PC-9 (cell line): ENCODE measurements at places on chromosomes 6 and 20.

DNA sequence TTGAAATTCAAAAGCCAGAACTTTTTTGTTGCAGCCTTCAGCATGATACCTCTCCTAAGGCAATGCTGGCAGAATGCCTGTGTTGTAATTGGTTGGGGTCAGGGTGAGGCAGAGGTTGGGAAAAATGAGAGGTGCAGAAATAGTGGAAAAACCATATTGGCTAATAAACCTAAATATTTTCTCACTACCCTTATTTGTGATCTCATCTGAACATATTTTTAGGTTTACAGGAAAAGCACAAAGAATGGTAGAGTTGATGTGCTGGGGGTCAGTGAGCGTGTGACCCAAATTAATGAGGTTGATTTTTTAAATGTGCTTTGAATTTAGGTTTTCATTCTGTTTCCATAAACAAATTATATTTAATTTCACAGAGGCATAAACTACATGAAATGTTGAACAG, 437.3 kb downstream of the HDGFL1 start:
- H3K27ac ChIP-seq: no peak overlapping the region
- H3K4me1 ChIP-seq: no peaks in the 10 kb centered on the region
- H3K27me3 ChIP-seq: no peaks in the 10 kb centered on the region
- H3K36me3 ChIP-seq: no peaks in the 10 kb centered on the region

GRCh38 chr6:129211626-129212025, 328.7 kb downstream of the LAMA2 start:
- H3K36me3 ChIP-seq: no peaks in the 10 kb centered on the region
- H3K4me3 ChIP-seq: no peak overlapping the region
- H3K27ac ChIP-seq: no peak overlapping the region
- H3K4me1 ChIP-seq: peaks cover 9% of the 10 kb centered on the region
- H3K27me3 ChIP-seq: no peaks in the 10 kb centered on the region
- DNase-seq: no peak

- H3K27me3 ChIP-seq: no peaks in the 10 kb centered on the region
- no peak overlapping the region for H3K27ac ChIP-seq
- no peak for DNase-seq
Observed at GRCh38 chr6:11103065-11103464, 8.5 kb downstream of the ERVFRD-1 start.

DNA sequence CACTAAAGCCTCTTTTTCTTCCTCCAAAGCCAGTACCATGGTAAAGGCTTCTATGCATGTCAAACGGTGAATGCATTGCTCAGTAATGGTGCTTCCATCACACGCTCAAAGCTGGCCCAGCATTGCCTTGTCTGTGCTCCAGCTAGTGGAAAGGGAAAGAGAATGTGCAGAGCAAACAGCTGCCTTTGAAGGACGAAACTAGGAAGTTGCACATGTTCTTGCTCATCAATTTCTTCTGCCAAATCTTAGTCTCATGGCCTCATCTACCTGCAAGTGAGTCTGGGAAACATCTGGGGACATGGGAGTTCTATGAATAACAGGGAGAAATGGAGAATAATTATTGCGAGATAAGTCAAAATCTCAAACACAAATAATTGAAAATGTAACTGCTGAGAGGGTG, 216.5 kb upstream of the SSTR4 start:
- no peak overlapping the region for H3K4me3 ChIP-seq
- no peak for DNase-seq
- H3K4me1 ChIP-seq: no peaks in the 10 kb centered on the region
- H3K36me3 ChIP-seq: no peaks in the 10 kb centered on the region
- no peaks in the 10 kb centered on the region; the same call in 1 of the 2 replicates for H3K27me3 ChIP-seq
- H3K27ac ChIP-seq: no peak overlapping the region

DNA sequence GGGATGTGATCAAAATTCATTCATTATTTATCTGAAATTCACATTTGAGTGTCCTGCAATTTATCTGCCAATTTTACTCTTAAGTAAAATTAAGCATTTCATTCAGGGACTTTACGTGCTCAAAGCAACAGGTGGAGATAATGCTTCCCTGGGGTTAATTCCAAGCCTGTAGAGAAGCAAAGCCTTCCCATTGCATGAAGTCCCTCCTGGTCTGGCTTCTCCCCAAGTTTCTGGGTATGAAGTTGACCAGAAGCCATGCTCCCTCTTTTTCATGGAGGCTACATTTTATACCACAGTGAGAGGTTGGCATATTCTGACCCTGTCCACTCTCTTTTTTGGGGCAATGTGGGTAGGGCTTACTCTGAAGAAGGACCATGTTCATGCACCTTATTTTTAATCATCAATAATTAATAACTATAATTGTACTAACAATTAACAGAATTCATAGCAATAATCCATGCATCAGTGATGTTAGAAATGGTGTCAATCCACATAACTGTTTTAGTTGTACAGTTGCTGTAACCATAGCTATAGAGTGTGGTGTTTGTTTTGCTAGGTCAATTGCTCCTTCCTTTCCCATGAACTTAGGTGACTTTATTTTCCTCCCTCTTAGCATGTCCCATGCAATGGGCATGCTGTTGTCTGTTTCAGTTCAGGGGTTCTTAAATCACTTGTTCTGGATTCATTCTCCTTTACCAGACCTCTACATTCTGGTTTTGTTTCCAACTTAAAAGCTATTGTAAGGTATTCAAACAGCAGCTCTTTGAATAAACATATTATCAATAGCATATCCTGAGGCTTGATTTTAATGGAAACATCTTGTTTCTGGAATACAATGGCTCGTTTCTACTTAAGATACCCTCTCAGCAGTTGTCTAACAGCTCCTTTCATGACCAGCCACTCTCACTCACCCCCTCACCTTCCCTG, 1.5 kb downstream of the LAMA4 start:
- H3K4me1 ChIP-seq: peaks cover 47% of the 10 kb centered on the region
- H3K4me3 ChIP-seq: peak overlapping the region; percentile 70
- peak overlapping the region; percentile 93 for H3K27ac ChIP-seq
- DNase-seq: peak; percentile 65

DNA sequence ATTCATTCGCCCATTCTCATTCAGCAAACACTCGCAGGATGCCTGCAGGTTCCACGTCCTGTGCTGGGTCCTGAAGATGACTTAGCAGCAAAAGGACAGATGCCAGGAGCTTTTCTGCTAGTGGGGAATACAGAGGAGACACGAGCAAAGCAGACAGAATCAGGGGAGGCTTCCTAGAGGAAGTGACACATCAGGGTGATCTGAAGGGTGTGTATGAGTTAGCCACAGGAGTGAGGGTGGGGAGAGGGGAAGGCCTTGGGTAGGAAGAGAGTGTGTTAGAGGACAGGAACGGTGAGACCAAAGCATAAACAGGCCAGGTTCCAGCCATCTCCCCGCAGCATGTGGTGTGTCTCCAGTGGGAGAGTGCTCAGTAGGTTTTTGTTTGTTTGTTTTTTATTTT, 73.4 kb upstream of the GTSF1L start:
- H3K4me3 ChIP-seq: no peak overlapping the region
- H3K36me3 ChIP-seq: no peaks in the 10 kb centered on the region
- no peaks in the 10 kb centered on the region for H3K27me3 ChIP-seq
- no peak overlapping the region for H3K27ac ChIP-seq
- peaks cover 8% of the 10 kb centered on the region; the same call in 1 of the 2 replicates for H3K4me1 ChIP-seq

GRCh38 chr6:4942673-4943009, 61.2 kb downstream of the RPP40 start:
- peaks cover 32% of the 10 kb centered on the region for H3K4me1 ChIP-seq
- no peak for DNase-seq
- no peak overlapping the region for H3K4me3 ChIP-seq
- H3K36me3 ChIP-seq: no peaks in the 10 kb centered on the region
- peak overlapping the region; percentile 66 for H3K27ac ChIP-seq

DNA sequence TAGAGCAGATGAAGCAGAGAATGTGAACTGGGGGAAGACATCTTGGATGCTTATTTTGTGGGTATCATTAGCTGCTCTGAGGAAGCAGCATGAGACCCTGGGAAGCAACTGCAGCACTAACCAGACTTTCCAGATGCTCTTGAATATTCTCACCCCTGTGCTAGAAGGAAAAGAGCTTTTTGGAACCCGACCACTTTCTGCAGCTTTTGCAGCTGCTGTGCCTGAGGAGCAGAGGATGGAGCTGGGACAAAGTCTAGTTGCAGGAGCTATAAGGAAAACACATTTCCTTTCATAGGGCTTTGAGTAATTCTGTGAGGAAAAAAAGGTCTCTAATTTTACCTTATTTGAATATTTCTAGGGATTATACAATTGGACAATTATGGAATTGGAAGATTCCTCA, 369.7 kb downstream of the CD109 start:
- no peak for DNase-seq
- no peaks in the 10 kb centered on the region for H3K4me1 ChIP-seq
- H3K4me3 ChIP-seq: no peak overlapping the region
- no peak overlapping the region for H3K27ac ChIP-seq

DNA sequence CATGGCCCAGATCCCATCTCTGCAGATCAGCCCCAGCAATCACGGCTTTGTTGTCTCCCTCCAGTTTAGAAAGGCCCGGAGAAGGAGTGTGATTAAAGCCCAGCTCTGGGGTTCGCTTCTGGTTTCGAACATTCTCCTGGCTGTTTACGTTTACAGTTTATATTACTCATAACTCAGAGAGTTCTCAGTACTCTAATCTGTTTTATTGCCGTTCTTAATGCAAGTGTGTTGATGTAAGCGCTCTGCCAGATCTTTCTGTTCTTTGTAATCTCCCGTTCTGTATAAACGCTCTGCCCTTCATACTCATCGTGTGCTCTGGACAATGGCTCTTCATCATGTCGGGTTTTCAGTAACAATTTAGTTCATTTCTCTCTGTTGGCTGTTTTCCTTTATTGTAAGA, 118.0 kb upstream of the PRND start:
- peaks cover 31% of the 10 kb centered on the region for H3K4me1 ChIP-seq
- no peaks in the 10 kb centered on the region for H3K27me3 ChIP-seq
- DNase-seq: no peak
- H3K4me3 ChIP-seq: no peak overlapping the region
- H3K27ac ChIP-seq: no peak overlapping the region
- no peaks in the 10 kb centered on the region for H3K36me3 ChIP-seq

DNA sequence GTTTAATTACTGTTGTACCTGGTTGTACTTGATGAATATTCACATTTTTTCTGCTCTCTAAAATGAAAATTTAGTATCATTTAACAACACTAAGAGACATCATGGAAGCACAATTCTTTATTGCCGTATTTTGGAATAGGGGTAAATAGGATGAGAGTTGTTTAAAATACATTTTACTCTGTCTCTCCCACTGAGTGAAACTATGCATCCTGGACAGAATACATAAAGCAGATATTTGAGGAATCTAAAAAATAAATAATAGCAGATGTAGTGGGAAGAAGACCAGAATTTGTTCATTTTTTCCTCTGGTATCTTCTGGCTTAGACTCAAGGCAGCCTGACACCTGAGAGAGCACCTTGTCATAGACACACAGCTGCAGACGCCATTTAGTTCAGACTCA, 119.1 kb upstream of the AHI1 start:
- peak; percentile 12 for DNase-seq
- no peaks in the 10 kb centered on the region for H3K27me3 ChIP-seq
- H3K27ac ChIP-seq: no peak overlapping the region
- no peaks in the 10 kb centered on the region for H3K36me3 ChIP-seq

GRCh38 chr20:59018817-59019216, 412 bp upstream of the TUBB1 start:
- H3K27me3 ChIP-seq: no peaks in the 10 kb centered on the region
- H3K27ac ChIP-seq: no peak overlapping the region
- H3K4me1 ChIP-seq: peaks cover 36% of the 10 kb centered on the region
- DNase-seq: no peak

DNA sequence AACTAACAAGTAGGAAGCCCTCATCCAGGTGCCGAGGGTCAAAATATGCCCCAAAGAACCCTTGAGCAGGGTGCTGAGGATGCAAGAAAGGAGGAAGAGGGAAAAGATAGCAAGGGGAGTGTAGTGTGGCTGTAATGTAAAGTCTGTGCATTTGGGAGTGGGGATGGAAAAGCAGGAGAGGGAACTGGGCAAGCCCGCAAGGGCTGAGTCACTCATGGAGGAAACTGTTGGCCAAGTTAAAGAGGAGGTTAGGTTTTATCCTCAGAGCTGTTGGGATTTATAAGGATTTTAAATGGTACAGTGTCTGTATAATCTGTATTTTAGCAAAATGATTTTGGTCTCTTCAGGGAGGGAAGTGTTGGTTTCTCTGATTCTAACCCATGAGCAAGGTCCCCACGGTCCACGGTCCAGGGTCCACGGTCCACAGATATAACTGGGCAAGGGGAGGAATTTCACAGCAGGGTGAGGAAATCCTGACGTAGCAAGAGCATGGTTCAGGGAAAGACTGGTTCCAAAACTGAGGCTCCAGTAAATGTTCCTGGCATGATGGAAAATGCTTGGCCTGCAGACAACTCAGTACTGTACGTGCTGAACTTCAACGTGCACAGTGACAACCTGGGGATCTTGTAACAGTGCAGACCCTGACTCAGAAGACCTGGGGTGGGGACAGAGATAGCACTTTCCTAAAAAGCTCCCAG, 759.8 kb downstream of the PTPRT start:
- no peak for DNase-seq
- H3K27ac ChIP-seq: no peak overlapping the region
- H3K27me3 ChIP-seq: 0 out of 2 replicates have a peak, but pooled peaks cover 5% of the 10 kb centered on the region
- H3K36me3 ChIP-seq: no peaks in the 10 kb centered on the region
- H3K4me3 ChIP-seq: no peak overlapping the region

DNA sequence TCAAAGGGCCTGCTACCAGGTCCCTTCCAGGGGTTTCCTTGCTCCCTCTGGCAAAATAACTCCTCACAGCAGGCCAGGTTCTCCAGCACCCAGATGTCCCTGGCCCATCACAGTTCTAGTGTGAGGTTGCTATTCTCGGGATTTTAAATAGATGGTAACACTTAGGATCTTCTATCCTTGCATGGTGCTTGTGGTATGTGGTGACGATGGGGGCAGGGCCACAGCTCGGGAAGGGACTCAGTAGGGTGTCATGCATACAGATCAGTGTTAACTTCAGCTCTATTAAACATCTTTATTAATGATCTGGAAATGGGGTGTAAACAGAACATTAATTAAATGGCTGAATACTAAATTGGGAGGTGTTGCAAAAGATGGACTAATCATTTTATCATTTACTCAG, 323.8 kb downstream of the QKI start:
- no peak for DNase-seq
- H3K27me3 ChIP-seq: peaks cover 91% of the 10 kb centered on the region
- no peaks in the 10 kb centered on the region for H3K4me1 ChIP-seq
- no peak overlapping the region for H3K27ac ChIP-seq
- no peak overlapping the region for H3K4me3 ChIP-seq

DNA sequence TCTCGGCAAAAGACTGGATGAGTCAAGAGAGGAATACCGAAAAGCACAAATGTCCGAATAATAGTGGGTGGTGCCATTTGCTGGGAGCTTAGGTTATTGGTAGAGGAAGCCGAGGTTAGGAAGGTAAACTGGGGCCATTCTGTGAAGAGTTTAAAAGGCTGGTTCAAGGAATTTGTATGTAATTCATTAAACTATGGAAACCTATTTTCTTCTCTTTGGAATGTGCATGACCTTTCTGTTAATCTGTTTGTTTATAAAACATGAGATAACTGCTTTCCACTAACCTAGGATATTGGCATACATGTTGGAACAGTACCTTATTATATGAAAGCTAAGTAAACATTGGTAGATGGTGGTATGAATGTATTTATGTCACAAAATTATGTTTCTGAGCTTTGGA, 71.8 kb downstream of the LCA5 start:
- H3K4me1 ChIP-seq: peaks cover 18% of the 10 kb centered on the region
- H3K27me3 ChIP-seq: no peaks in the 10 kb centered on the region
- no peak overlapping the region for H3K27ac ChIP-seq
- H3K36me3 ChIP-seq: no peaks in the 10 kb centered on the region

GRCh38 chr20:45010399-45010828, 44.1 kb downstream of the STK4 start:
- peaks cover 11% of the 10 kb centered on the region; the same call in 1 of the 2 replicates for H3K36me3 ChIP-seq
- no peak overlapping the region for H3K4me3 ChIP-seq
- peak overlapping the region; percentile 17; the same call in 1 of the 2 replicates for H3K27ac ChIP-seq

GRCh38 chr6:52512199-52512598, 64.7 kb downstream of the TRAM2 start:
- H3K27ac ChIP-seq: peak overlapping the region; percentile 87
- DNase-seq: peak; percentile 40
- no peak overlapping the region for H3K4me3 ChIP-seq
